ENCODE measurements at places on chromosomes 4 and X. TPM values are rescaled to one million over a fixed set of nuclear protein-coding genes. Genes with fewer than 3 reads are reported as not detected.

The GLRA3 gene
- total RNA-seq: not detected

The JCHAIN gene
- total RNA-seq: not detected

The GRK4 gene
- total RNA-seq: 1.7 TPM

The FAM47A gene
- total RNA-seq: not detected

The RTL3 gene
- total RNA-seq: 2.7 TPM

The NPY1R gene
- total RNA-seq: not detected

The SH2D1A gene
- total RNA-seq: not detected

The RPL9 gene
- total RNA-seq: 1,737 TPM

GRCh38 chrX:115260330-115260729 lies 26.4 kb upstream of the LRCH2 start:
- DNase-seq: no peak

GRCh38 chr4:2484993-2485392 lies 16.1 kb downstream of the RNF4 start:
- no peak for DNase-seq

DNA sequence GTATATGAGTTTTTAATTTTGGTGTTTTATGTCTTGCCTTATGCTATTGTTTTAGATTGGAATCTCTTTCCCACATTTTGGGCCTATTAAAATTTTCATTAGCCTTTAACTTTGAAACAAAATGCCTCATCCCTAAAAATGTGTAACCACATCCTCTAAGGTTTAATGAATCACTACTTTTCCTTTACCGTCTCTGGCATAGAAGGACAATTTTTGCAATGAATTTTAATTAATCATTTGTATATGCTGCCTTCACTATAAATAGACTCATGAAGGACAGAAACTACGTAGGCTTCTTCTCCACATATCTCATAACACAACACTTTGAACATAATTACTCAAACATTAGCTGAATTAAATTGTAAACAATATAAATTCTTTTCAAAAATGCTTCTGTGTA lies 421.5 kb downstream of the NLGN4X start:
- no peak for DNase-seq

DNA sequence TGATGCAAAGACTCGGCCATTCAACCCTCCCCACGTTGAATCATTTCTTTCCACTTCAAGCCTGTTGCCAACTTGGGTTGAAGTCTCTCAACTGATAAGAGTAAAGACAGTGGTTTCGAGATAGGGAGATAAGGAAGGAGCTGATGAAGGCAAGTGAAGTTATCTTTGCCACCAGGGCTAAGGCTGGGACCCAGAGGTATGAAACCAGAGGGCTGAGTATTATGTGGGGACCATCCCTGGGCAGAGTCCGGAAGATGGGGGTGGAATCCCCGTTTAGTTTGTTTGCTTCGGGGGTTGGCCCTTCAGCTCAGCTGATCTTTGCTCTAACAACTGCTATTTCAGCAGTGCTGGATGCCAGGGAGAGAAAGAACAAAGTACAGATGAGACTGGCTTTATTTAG lies 2.3 kb upstream of the XPNPEP2 start:
- DNase-seq: no peak

DNA sequence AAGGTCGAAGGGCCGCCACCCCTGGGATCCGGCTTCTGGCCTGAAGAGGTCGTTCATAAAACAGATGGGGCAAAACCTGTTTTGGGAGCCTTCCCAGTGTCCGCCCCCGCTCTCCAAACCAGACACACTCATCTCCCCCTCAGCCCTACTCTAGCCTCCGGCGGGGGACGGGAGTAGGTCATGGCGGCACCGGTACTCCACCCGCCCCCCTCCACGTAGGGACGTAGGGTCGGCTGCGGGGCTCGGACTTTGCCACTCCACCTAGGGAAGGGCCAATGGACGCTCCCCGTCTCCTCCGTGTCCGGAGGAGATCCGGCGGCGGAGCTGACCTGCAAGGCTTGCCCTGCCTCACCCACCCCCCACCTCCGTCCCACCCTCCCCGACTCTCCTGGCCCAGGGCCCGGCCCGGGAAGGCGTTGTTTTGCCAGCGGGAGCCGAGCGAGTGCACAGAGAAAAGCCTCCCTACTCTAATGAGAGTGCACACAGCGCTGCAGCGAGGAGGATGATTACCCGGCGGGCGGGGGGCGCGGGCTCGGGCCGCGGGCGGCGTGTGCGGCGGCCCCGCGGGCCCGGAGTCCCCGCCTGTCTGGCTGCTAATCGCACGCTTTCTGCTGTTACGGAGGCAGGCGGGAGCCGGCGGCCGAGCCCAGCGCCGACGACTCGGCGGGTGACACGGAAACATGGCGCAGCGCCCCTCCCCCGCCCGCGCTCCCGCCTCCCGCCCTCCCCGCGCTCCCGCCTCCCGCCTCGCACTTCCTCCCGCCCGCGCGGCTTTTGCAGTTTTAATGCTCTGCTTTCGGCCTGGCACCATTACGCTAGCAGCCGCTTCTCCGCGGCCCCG lies 8.3 kb upstream of the BCOR start:
- peak; percentile 61 for DNase-seq

DNA sequence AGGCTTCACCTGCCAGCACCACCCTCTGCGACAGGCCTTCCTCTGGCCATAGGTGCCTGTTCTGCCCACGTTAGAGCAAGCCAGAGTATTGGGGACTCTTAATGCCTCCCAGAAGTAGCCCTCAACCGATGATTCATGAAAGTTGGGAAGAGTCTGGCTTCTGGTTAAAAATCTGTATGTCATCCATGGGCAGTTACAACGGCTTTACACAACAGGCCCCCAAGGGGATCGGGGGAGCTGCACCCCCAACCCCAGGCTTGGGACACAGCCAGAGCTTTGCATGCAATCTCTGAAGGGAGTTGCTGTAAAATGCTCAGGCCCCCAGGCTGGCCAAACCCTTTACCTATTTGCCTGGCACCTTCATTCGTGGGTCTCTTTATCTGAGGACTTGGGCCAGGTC lies 5.4 kb upstream of the CYTL1 start:
- DNase-seq: no peak

- no peak for DNase-seq
These were observed 303.1 kb upstream of the GIMD1 start for GRCh38 chr4:106671716-106672115.

GRCh38 chrX:109623997-109624396 lies 975 bp downstream of the KCNE5 start:
- DNase-seq: no peak

DNA sequence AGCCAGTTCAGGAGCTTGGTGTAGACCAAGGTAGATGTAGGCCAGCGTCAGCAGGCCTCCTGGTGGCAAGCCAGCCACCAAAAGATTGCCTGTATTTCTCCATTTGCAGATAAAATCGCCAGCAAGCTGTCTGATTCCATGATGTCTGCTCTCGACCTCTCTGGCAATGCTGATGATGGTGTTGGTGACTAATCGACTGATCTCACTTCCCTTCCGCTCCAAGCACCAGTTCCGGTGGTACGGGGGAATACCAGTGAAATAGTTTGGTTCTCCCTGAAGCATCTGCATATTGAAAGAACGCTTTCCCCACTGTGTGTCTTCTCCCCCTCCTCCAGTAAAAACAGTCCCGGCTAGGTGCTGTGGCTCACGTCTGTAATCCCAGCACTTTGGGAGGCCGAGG lies 30.4 kb downstream of the GNL3L start:
- DNase-seq: no peak

DNA sequence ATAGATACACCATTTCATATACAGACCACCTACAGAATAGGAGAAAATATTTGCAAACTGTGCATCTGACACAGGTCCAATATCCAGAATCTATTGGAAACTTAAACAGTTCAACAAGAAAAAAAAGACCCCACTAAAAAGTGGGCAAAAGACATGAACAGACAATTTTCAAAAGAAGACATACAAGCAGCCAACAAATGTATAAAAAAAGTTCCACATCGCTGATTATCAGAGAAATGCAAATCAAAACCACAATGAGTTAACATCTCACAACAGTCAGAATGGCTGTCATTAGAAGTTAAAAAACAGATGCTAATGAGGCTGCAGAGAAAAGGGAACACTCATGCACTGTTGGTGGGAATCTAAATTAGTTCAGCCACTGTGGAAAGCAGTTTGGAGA lies 36.8 kb downstream of the KIAA0232 start:
- no peak for DNase-seq

DNA sequence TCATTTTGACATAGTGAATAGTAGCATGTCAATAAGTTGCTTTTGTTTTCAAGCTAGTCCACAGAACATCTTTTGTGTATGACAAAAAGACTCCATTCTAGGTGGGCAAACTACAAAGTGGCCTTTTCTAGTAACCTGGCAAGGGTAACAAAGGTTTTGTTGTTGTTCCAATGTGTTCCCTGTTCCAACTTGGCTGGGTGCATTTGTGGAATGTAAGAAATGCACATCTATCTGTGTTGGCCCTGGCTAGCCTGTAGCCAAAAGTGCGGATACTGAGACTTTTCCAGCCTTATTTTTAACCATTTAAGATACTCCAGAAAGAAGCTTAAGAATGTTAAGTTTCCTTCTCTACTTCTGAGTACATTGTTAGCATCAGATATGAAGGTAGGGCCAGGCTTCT lies 118.7 kb upstream of the CHRDL1 start:
- DNase-seq: no peak

DNA sequence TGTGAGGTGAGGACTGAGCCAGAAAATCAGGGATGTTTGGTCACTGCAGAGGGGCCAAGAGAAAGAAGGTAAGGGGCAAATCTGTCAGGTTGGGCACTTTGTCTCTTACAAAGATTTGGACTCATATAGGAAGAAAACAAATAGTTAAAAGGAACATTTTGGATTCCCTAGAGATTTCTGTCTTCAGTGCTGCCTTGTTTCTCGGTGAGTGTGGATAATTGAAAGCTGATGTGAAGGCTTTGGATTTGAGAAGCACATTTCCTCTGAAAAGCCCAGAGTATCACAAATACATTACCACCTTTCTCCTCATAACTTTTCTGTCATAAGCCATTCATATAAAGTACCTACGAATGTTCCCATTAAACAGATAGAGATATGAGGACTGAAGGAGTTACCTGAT lies 107.5 kb downstream of the ATG4A start:
- DNase-seq: no peak

- no peak for DNase-seq
These were observed 46.7 kb upstream of the BTC start for GRCh38 chr4:74840936-74841509.

DNA sequence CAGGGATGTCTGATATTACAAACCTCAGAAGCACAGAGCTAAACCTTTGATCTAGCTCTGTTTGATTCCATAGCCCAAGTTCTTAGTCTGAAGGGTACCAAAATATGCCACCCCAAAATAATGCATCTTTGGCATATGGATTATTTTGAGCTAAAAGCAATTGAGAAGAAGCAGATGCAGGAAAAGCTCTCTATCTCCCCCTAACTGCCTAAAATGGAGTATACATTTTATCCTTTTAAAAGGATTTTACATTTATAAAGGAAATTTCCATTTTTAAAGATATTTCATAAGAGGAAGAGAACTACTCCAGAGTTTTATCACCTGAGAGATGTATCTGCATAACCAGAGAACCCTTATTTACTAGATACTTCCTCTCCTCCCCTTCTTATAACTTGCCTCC lies 158.7 kb downstream of the ZNF674 start:
- DNase-seq: no peak

GRCh38 chr4:158157412-158157811 lies 15.4 kb downstream of the GASK1B start:
- no peak for DNase-seq

DNA sequence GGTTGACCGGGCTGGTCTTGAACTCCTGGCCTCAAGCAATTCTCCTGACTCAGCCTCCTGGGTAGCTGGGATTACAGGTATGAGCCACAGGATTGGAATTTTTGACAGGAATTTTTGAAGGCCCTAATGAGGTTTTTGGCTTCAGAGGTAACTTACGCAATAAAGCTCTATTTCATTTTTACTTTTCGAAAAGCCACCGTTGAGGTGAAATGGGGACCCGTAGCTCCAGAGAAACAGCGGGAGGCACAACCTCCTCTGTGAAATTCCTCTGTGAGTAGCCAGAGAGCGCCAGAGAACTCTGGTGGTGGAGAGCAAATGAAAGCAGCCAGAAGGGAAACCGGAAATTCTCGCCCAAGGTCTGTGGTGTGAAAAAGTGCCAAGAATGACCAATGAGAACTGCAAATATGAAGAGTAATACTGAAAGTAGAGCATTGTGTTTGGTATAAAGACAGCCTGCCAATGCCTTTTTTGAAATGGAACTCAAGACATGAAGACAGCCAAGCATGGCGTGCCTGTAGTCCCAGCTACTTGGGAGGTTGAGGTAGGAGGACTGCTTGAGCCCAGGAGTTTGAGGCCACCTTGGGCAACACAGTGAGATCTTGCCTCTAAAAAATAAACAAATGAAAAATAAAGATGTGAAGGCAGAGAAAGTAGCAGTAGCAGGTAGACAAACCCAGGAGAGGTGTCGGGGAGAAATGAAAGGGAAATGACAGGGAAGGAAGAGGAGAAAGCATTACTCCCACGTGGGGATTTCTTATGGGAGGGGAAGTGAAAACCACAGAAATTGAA lies 33.0 kb upstream of the TMEM131L start:
- peak; percentile 51 for DNase-seq

GRCh38 chr4:4289597-4289940 lies 385 bp downstream of the LYAR start:
- DNase-seq: no peak

DNA sequence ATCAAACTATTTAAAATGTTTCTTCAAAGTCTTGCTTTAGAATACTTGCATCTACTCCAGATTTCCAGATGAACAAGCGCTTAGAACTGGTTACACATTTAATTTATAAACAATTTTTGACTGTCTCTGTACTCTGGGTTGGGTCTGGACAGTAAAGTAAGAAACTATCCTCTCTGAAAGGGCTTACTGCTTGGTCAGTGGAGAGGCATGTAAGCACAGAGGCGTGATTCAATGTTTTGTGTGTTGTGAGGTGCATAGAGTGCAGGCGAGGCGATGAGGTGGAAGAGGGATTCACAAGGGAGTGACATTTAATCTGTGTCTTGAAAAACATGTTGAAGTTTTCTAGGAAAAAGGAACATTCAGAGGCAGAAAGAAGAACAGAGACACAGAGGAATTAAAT lies 231.4 kb downstream of the VEGFC start:
- DNase-seq: no peak

DNA sequence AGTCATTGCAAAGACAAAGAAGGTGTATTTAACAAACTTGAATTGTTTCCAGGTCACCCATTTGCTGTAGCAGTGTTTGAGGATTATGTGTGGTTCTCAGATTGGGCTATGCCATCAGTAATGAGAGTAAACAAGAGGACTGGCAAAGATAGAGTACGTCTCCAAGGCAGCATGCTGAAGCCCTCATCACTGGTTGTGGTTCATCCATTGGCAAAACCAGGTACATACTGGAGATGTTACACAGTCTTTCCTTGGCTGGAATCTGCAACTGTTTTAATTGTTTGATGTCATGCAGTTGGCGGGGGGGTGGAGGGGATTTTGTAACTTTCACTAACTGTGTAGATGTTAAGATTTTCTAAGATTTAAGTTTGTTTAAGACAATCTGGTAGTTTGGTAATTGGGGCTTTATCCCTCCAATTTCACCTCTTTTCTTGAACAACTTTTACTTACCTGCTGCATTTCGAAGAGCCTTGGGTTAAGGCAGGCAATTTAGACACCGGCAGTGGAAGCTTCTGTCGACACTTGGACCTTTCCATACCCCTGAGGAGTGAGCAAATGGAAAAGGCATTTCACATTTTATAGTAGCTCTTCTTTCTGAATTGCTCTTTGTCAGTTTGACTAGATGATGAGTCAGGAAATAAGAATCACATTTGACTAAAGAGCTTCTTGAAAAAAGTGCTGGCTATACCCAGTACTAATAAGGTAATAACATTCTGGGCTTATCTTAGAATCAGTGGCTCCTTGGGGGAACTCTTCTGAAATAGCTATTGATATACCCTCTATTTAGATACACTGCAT lies 67.4 kb downstream of the EGF start:
- no peak for DNase-seq

- DNase-seq: no peak
These were observed 1197.4 kb upstream of the ADGRL3 start for GRCh38 chr4:60002603-60003337.
